Naive B cell (primary cell): ENCODE measurements at places on chromosomes 4 and X. TPM values are rescaled to one million over a fixed set of nuclear protein-coding genes. Genes with fewer than 3 reads are reported as not detected.

Gene CXCL1
- polyA plus RNA-seq: not detected

Gene CBR4
- 0.14 TPM for polyA plus RNA-seq

Gene GNRHR
- polyA plus RNA-seq: not detected

Gene CPE
- polyA plus RNA-seq: not detected

Gene CXCL11
- not detected for polyA plus RNA-seq

Gene CT45A2
- polyA plus RNA-seq: not detected

Gene PF4V1
- not detected for polyA plus RNA-seq

Gene HTN3
- polyA plus RNA-seq: not detected

Gene ZXDA
- polyA plus RNA-seq: 5.3 TPM

Gene TSPAN7
- 0.58 TPM for polyA plus RNA-seq

Gene ZDHHC15
- polyA plus RNA-seq: not detected

Gene AFM
- not detected for polyA plus RNA-seq

Gene MTMR8
- polyA plus RNA-seq: 3.9 TPM

Gene REELD1
- polyA plus RNA-seq: 3.4 TPM

Gene FMR1NB
- not detected for polyA plus RNA-seq

Gene ELF4
- polyA plus RNA-seq: 9.8 TPM

Gene MMRN1
- 5.5 TPM for polyA plus RNA-seq

Gene JAKMIP1
- polyA plus RNA-seq: not detected

Gene MAGEB10
- polyA plus RNA-seq: not detected
